ENCODE measurements at places on chromosomes 1 and 21.

- DNase-seq, result no peak
Observed at GRCh38 chr1:95506736-95507414, 272.9 kb downstream of the RWDD3 start.

DNA sequence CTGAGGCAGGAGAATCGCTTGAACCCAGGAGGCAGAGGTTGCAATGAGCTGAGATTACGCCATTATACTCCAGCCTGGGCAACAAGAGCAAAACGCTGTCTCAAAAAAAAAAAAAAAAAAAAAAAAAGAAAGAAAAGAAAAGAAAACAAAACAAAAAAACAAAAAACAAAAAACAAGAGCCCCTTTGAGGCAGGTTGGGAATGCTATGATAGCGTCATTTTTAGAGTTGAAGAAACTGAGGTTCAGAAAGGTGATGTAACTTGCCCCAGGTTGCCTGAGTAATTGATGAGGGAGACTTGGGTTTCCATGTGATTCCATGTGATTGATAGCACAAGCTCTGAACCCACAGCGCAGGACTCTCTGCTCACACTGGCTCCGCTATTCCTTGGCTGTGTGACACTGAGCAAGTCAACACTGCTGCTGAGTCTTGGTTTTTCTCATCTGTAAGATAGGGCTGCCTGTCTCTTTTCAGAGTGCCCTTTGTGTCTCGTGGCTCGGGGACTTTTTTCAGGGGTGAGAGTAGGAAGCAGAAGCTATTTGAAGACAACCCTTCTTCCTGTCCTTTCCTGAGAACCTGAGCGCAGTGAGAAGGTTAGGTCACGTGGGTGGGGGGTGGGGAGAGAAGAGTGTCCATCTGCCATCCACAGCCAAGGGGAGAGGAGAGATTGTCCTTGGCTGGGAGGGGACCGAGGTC, 2.5 kb downstream of the CNR2 start:
- DNase-seq, result peak; percentile 27

- DNase-seq, result no peak
Observed at GRCh38 chr1:156399355-156400125, 30.5 kb downstream of the RHBG start.

- no peak for DNase-seq
Observed at GRCh38 chr21:33608559-33608958, 20.1 kb upstream of the DONSON start.

- DNase-seq, result no peak
Observed at GRCh38 chr1:66349242-66349641, 184.7 kb upstream of the SGIP1 start.

DNA sequence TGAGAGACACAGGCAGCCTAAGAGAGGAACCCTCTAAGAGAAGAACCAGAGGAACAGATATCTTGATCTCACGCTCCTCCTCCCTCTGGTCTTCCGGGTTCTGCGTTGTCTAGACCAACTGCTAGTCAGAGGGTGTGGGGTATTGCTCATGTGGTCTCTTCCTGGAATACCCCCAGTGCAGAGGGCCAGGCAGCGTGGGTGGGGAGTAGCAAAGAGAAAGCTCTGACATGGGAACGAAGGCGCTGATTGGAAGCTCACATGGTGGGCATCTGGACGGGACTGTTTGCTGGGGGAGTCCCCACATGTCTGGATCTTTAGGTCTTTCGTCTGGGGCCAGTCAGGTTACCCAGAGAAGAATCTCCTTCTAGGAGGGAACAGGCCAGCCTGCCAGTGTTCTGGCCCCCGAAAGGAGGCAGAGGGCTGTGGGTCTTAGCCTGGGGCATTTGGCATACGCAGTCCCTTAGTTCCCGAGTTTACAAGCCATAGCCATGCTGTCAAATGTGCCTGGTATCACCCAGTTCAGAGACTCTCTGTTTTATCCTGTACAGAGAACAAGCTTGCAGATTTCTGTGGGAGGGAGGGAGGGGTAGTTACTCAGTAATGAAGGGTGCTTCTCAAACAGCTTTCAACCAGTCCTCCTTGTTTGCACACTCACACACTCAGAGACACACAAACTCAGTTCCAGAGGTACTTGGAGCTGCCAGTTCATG, 18.3 kb upstream of the IL6R start:
- DNase-seq, result peak; percentile 60

GRCh38 chr1:45687754-45688740, at the start of gene TMEM69:
Gene TMEM69 (plus strand): TSS chr1:45688181. CDS start chr1:45691069, 2,888 bp downstream.
- DNase-seq, result peak; percentile 85

DNA sequence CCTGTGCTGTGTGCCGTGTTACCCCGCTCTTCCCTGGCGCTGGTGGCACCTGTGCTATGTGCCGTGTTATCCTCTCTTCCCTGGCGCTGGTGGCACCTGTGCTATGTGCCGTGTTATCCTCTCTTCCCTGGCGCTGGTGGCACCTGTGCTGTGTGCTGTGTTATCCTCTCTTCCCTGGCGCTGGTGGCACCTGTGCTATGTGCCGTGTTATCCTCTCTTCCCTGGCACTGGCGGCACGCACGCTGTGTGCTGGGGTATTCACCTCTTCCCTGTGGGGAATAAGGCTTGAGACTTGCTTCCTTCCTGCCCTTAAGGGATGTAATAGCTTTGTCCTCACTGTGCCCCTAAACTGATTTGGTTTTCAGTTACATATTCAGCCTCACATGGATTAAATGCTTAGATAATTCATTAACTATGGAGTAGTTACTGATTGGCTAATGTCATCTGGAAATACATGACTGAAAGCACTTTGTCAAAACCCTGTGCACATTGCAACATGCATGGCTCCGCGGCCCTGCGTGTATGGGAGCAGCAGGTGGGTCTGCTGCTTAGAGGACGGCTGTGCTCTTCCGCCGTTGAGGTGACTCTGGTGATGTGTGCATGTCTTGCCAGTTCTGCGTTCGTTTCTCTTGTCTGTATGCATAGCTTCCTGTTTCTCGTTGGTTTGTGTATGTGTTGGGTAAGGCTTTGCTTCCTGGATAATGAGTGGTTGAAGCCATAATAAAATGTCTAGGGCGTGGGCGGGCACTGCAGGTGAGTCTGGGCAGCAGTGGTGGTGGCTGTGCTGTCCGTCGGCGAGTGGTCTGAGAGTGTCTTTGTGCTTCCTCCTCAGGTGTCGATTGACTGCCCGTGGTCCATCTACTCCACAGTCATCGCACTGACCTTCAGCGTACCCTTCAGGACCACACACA, 17.9 kb upstream of the PWP2 start:
- DNase-seq, result peak; percentile 69

DNA sequence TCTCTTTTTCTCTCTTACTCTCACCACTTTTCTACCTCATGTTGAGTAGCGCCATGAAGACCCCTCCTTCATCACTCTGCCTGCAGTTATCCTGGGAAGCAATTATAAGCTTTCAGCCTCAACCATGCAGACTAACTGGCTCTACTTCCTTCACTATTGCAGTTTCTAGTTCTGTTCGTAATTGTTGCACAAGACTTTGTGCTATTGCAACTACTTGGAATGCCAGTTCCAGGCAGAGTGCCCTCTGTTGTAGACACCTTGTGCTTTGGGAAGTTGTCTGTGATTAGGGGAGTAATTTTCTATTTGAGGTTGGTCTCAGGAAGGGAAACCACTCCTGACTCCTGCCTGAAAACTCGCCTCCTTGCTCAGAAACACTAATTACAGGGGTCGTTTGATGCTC, 19.4 kb downstream of the PGM1 start:
- DNase-seq, result no peak

DNA sequence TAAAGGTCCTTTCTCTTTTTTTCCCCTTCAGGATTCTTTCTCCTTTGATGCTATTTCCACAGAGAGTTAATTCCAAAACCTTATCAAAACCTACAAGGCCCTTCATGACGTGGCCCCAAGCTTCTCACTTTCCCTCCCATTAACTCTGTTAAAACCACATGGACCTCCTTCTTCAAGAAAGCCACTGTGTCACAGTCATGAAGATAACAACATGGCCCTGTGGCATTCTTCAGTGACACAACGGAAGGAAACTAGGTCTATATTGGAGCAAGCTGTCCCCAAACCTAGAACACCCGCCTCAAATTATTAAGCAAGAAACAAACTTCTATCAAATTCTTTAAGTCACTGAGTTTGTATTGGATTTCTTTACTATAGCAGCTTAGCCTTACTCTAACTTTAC, 611.1 kb downstream of the NUF2 start:
- DNase-seq, result no peak

- DNase-seq, result no peak
Observed at GRCh38 chr21:36803051-36803645, 104.2 kb downstream of the SIM2 start.

DNA sequence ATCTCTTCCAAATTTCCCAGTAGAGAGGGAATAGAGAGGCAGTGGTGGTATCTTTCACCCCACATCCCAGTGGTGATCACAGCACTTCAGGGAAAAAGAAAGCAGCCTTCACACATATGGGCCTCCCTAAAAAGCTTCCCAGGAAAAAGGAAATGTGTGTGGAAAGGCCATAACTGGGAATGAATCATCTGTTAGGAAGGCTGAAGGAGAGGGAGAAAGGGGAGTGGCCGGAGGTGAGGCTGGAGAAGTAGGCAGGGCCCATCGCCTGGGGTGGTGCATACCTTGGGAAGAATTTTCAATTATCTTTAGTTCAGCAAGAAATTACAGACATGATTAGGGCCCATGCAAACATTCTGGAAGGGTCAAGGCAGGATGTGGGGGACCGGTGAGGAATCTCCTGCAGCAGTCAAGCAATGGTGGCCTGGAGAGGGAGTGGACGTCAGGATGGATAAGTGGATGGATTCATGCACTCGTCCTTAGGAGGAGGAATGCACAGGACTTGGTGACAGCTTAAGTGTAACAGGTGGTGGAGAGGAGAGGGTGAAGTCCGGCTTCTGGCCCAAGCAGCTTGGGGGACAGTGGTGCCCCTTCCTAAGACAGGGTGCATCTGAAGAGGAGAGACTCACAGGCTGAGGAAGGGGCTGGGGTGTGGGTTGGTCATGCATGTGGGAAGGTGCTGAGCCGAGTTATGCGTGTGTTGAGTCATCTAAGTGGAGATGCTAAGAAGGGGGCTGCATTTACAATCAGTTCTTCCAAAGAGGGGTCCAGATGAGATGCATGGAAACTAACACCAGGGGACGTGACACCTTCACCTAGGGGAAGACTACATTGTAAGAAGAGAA, 17.9 kb downstream of the HIVEP3 start:
- DNase-seq, result no peak

- DNase-seq, result no peak
Observed at GRCh38 chr1:150142083-150142482, 7.6 kb upstream of the PLEKHO1 start.

GRCh38 chr1:188314557-188315137, 1485.9 kb downstream of the PLA2G4A start:
- DNase-seq, result no peak

Data from activated naive CD4-positive, alpha-beta T cell treated with anti-CD3 and anti-CD28 coated beads, Interleukin-2, amount 10 ng/mL, durations not matched to agents 7 days and 5 days (primary cell).